ENCODE measurements at places on chromosomes 1 and 21.

DNA sequence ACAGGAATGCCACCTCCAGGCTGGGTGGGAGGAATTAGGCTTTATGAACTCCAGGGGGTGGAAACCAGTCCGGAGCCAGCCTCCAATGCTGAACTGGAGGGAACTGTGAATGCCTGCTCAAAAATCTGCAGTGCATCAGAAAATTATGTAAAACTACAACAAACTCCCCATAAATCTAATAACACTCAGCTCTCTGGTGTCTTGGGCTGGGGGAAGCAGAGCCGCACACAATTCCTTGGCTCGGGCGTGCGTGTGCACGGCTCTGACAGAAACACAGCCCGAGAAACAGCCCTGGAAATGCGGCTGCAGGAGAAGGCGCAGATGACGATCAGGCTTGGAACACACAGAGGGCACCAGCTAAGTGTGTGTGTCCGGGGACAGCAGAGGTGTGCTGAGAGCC, 127.6 kb upstream of the VAMP3 start:
- no peak for DNase-seq

DNA sequence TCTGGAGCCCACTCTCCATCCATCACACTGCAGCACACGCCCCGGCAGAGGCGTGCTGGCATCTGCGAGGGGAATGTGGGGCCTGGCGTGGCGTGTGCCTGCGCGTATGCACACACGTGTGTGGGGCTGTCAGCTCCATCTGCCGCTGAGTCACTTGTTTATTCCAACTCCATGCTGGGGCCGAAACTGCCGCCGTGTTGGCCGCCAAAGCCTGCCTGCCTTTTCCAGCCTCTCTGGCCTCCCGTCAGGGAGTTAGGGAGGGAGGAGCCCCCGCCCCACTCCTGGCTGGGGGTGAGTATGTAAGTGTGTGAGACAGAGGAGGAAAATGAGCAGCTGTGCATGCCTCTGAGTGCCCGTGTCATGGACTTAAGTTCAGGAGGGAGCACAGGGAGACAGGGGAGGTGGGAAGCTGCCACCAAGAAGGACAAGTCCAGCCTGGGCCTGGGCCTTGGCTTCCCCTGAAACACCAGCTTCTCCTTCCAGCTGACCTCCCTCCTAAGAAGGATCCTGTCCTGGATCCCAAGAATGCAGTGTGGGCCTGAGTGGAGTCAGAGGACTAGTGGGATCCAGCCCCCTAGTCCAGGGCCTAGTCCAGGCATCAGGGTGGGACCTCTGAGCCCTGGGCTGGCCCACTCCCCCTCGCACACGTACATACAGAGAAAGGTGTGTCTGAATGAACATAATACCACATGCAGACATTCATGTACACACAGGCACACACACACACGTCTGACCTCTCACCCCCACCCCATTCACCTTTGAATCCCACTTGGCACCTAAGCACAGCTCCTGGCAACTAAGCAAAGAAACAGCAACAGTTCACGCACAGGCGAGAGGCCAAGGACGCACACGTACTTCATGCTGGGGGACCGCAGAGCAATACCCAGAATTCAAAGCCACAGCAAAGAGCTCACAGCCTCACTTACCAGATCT, 24.7 kb downstream of the MEF2D start:
- peak; percentile 64 for DNase-seq

DNA sequence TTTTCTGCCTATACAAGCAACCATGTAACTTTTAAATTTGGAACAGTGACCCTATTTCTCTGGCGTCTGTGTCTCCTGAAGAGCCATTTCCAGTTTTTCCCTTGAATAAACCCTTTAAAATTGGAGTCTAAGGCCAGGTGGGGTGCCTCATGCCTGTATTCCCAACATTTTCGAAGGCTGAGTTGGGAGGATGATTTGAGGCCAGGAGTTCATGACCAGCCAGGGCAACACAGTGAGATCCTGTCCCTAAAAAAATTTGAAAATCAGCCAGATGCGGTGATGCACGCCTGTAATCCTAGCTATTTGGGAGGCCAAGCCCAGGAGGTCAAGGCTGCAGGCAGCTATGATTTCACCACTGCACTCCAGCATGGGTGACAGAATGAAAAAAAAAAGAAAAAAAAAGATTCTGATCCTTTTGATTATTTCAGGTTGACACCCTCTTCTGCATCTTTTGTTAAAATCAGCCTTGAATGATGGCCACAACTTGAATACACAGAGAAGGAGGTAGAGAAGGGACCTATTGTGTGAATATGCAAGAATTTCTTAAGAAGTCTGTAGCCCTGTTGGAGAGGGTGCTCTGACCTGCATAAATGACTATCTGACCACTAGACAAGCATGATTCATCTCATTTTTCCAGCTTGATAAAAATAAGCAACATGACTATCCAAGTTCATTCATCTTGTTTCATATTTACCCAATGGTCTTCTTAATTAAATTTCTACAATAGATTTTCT, 40.2 kb upstream of the PARP1 start:
- no peak for DNase-seq

- DNase-seq = no peak
Observed at GRCh38 chr1:65207317-65207716, 59.3 kb downstream of the AK4 start.

DNA sequence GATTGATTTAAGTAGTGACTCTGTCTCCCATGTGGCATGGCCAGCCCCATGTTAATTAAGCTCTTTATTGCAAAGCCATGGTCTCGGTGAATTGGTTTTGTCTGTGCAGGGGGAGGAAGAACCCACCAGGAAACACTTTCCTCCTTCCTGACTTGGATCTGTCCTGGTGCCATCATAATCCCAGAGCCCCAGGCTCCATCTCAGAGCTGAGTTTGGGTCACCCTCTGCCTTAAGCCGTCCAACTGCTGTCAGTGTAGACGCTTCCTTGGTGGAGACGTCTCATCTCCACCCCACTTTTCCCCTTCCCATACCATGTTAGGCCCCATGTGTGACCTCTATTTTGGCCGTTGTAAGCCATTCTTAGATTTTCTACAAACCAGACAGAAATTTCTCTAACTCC, 36.0 kb upstream of the COL6A2 start:
- DNase-seq = no peak

DNA sequence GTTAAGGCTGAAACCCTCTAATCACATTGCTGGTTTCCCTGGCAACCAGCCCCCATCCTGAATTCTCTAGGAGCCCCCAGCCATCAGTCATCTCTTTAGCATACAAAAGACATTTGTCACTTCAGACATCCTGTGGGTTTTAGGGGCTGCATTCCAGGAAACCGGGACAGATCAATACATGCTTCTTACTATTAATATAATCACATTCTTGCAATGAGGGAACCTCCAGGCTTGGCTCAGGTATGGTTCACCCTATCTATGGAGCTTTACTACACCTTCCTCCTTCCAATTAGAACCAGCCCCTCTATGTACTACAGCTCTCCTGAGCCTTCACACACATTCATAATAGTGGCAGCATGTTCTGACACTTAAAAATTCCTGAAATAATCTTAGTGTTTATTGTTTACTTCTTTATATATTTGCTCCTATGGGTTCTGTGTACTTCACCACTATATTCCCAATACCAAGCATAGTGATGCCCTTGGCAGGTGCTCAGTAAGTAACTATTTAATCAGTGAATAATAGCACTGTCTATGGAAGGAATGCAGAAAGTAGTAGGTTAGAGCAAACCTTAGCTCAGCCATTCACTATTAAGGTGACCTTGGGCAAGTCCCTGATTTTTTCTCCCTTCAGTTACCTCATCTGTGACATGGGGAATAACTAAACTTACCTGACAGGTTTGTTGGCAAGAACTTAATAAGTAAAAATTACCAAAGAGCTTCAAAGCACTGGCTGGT, 59.6 kb downstream of the ZNF678 start:
- no peak for DNase-seq

DNA sequence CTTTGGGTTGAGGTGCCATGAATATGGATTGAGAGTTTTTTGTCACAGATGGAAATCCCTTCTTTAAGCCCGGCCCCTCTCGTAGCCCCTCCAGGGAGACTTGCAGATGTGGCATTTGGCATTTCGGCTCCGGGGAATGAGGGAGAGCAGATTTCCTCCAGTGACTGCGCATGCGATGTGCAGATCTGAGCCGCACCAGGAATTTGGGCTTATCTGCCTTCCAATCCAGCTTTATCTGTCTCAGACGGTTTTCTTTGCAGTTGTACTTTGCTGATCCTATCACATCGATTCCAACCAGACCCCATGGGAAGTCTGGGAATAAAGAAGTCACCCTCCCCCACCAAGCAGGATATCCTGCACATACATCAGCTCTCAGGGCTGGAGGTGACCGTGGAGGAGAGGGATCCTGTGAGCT, 11.7 kb downstream of the KIF26B start:
- DNase-seq = no peak

DNA sequence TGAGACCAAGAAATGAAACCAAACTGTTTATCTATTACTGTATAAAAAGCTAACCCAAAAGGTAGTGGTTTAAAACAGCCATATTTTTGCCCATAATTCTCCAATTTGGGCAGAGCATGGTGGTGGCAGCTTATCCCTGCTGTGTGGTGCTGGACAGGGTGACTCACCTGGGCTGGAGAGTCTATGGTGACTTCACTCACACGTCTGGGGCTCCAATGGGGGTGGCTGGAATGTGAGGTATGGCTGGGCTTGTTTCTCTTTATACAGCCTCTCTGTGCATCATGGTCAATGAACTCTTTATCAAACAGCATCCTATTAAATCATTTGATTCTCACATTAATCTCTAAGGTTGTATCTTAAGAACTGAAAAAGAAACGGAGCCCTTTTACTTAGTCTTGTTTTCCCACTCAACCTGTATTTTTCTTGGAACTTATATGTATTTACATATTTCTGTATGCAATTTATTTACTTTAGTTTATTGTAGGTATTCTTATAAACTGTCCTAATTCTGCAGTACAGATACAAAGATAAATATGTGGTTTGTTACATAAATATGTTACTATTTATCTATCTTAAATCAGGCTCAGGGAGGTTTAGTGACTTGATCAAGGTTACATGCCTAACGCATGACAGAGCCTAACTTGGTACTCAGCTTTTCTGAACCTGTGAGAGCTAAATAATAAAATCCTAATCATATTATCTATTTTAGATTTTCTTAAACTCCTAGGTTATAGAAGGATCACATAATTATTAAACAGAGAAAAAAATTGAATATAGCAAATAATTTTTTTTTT, 37.5 kb upstream of the WLS start:
- DNase-seq = no peak

DNA sequence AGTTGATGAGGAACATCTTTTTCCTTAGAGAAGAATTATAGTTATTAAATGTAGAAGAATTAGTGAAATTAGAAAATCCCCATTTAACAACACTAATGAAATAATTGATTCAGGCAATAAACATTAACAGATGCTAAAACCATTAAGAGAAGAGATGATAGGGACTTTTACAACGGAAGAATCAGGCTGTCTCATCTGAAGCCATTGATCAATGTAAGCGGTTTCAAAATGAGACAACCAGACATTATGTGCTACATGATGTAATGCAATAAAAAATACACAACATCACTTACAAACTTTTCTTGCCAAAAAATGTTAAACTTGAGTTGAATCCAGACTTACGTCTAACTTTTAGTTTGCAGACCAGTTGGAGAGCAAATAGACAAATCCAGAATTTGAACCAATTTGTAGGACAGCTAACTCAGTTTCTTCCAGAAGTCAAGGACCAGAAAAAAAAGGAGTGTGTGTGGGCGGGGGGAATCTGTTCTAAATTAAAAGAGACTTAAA, 165.4 kb upstream of the DPT start:
- DNase-seq = no peak

- no peak for DNase-seq
Observed at GRCh38 chr1:14165371-14165801, 433.1 kb upstream of the KAZN start.

DNA sequence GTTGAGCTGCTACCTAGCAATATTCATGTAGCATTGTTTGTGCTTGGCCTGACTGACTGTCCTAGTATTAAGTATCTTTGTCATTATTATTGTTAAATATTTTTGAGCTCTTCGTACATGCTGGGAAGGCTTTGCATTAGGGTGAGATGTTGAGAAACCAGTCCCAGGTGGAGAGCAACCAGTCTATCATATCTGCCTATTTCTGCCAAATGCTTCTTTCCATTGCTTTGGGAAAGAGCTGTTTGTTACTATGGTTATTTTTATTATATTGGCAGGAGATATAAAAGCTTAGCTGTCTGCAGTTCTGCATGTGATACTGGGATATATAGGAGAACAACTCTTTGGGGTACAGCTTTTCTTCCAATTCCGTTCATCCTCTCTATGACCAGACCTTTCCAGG, 85.1 kb downstream of the CLDN17 start:
- DNase-seq = no peak

- no peak for DNase-seq
Observed at GRCh38 chr1:182713492-182713891, 29.1 kb upstream of the RGS8 start.

- DNase-seq = no peak
Observed at GRCh38 chr1:218898921-218899320, 274.8 kb upstream of the LYPLAL1 start.

GRCh38 chr1:66373157-66373591, 160.8 kb upstream of the SGIP1 start:
- no peak for DNase-seq

DNA sequence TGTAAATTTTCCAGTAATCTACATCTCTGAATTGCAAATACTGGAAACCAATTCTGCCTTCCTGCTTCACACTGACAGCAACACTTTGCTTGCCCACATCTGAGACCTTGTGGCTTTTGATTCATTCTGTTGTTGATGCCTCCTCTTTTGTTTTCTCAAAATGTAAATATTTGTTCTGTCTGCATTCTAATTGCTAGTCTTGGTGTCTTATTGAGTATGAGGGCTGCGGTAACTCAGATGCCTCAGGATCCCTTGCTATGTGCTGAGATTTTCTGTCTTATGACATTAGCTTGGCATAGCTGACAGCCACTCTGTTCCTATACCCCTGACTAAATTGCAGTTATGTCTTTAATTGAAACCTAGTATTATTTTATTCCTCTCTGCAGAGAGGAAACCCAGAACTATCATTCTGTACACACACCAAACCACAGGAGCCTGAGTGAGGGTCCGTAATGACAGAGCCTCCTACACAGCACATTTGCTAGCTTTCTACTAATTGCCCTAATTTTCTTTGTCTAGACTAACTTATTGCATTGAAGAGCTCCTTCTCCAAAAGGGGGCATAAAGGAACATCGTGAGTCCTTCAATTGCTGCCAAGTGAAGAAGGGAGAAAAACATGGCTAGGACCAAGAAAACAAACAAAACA, 72.1 kb downstream of the GREM2 start:
- no peak for DNase-seq

DNA sequence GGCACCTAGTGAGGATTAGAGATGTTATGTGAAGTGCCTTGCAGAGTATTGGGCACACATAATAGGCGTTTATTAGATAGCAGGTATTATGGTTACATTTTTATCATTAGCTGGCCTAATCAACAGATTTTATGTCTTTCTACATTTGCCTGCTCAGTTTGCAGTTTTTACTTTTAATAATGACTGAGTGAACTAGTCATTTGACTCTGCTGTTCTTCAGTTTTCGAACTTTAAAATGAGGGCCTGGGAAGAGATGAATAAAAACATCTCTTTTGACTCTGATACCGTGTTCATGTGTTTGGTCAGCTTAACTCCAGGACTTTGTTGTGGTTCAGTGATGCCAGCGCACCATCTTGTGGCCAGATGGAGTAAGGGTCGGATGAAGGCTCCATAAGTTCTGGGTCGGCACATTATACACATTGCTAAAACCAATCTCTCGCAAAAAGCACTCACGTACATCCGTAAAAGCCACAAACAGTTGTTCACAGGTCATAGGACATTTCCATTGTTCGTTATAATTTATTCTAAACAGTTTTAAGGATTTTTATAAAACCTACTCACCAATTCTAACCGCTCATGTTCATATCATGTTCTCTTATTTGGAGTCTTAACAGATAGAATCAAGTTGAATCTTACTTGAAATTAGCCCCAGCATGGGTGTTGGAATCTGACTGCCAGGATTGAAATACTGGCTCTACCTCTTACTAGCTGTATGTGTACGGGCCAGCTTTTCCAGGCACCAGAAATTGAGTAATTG, 78.4 kb upstream of the GPR88 start:
- DNase-seq = peak; percentile 20

Measured in GM04503 (cell line).